ENCODE measurements at places on chromosomes 16 and 17.
A peak's percentile ranks its signal among the peaks of the same experiment; 100 is the strongest.

- no peak for ATAC-seq
Observed at GRCh38 chr16:88308441-88309173, 74.2 kb upstream of the ZNF469 start.

- ATAC-seq: peak; percentile 62
Observed at GRCh38 chr17:37791447-37792399, 46.9 kb upstream of the HNF1B start.

DNA sequence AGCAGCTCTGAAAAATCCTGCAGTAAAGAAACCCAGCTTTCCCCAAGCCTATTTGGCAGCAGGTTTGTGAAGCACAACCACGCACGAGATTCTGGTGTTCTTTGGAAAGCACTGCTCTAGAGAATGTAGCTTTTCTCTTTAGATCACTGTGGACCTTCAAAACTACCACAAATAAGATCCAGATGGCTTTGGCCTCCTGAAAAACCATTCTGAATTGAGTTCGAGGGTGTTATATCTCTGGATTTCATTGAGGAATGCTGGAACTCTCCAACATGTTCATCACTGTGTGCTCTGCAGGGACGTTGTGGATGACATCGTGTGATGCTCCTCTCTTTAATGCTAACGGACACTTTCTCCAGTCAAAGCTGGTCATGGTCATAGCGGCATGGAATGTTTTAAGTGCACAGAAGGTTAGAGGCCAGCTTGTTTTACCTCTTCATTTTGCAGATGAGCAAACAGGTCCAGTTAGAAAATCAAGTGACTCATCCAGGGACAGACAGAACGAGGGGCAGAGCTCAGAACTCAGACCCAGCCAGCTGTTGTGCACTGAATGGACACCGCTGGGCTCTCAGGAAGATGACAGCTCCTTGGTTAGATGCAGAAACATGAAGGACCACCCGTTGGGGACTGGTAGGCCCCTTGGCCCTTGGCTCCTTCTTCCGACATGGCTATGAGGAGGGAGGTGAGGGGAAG is 37.2 kb downstream of the CCDC42 start:
- ATAC-seq: no peak

GRCh38 chr16:12143447-12144172 is 167.1 kb downstream of the SNX29 start:
- ATAC-seq: no peak

DNA sequence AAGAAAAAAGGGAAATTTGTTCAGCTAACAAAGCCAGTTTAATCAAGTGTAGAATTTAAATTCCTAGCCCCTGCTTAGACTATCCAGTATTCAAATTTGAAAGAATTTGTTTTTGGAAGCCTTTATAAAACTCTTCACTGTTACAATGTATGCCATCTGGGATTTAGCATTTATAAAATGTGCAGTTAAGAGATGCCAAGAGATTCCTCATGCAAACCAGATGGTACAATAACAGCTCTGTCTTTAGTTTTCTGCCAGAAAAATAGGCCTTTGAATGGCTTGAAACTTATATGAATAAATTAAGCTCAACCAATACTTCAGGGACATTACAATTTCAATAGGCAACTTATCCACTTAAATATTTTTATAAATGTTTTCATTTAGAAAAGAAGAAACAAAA is 6.8 kb upstream of the ANKS4B start:
- no peak for ATAC-seq

DNA sequence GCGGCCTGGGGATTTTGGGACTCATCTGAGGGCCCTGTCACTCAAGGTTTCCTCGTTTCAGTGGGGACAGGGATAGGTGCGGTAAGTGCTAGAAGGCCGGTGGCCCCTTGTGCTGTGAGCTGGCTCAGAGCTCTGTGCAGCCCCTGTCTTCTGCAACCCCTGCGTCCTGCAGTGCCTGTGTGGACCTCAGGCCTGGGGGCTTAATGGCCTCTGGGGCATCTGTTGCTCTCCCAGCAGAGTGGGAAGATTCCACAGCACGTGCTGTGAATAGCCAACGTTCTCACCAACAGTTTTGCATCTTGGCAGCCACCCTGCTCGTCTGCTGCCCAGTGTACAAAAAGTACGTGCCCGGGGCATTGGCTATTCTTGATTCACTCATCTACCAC is 4.9 kb downstream of the FOXC2 start:
- no peak for ATAC-seq

DNA sequence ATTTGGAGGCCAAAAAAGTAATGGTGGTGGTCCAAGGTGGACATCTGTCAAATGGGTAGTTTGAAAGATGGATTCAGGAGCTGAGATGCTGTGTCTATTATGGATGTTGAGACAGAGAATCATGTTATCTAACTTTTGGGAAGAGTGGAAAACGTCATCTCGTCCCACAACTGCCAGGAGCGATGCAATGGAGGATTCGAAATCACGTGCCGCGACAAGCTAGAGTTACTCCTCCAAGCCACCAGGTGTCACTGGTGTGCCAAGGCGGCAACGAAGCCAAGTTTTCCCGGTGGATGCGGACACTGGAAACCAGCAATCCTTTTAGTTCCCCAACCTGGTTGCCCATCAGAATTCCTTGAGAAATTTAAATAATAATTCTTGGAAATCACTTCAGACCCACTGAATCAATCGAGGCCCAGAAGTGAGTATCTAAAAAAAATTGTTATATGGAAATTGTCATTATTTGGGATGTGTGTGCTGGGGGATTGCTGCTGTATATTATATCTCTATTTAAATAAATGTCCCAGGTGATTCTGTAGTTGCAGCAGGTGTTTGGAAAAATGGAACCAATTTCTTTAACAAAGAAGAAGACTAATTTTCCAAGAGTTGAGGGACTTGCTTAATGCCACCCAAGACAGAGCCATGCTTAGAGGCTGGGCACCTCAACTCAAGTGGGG is 206.1 kb downstream of the HAPSTR1 start:
- ATAC-seq: no peak

DNA sequence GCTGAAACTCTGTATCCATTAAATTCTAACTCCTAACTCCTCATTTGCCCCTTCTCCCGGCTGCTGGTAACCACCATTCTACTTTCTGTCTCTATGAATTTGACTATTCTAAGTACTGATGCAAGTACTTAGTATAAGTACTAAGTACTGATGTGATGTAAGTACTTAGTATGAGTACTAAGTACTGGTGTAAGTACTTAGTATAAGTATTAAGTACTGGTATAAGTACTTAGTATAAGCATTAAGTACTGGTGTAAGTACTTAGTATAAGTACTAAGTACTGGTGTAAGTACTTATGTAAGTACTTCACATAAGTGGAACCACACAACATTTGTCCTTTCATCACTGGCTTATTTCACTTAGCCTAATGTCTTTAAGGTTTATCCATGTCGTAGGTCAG is 32.3 kb upstream of the PRKCA start:
- ATAC-seq: no peak

GRCh38 chr17:47742319-47743181 is 9.5 kb downstream of the TBX21 start:
- ATAC-seq: peak; percentile 57

GRCh38 chr16:3356118-3356517 is 429 bp downstream of the OR2C1 start:
- ATAC-seq: no peak

GRCh38 chr17:35846055-35846809 is 22.5 kb downstream of the HEATR9 start:
- ATAC-seq: no peak

DNA sequence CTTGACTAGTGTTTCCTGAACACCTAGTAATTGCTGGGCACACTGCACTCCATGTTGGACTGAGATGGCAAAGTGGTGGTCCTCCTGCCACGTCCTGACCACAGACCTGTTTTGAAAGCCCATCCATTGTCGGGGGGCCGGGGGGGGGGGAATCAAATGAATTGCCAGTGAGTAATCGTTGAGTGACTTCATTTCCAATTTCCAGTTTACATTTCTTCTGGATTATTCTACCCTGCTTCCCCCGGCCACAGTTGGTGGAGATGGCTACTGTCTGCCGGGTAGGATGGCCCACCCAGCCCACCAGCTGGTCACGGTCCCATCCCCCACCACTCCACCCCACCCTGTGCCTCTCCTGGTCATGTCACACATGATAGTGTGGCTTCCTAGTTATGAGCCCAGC is 18.2 kb downstream of the RAI1 start:
- no peak for ATAC-seq

DNA sequence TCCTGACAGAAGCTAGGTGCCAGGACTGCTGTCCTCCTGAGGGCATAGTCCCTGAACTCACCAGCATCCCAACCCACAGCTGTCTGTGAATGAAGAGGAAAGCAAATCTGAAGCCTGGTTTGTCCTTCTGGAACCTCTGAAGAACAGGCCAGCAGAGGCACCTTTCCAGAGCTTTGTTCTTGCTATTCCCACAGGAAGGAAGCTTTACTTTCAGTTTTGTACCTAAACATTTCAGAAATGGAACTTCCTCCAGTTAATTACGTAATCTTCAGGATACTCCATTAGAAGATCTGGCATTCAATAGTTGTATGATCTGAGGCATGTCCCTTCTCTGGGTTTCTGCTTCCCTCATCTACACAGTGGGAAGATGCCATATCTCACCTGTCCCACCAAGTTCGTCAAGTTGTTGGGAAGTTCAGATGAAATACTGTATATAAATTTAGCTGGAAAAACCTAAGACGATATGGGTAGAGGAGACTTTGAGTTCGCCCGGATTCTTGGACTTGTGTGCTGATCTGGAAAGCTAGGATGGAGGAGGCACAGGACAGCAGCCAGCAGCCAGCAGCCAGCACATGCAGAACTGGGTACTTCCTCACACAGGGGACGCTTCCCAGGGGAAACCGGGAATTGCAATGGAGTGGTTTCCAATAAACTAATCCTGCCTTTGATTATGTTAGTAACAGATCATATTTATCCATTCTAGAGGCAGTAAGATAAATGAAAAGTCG is 22.4 kb downstream of the NXPH3 start:
- ATAC-seq: no peak

DNA sequence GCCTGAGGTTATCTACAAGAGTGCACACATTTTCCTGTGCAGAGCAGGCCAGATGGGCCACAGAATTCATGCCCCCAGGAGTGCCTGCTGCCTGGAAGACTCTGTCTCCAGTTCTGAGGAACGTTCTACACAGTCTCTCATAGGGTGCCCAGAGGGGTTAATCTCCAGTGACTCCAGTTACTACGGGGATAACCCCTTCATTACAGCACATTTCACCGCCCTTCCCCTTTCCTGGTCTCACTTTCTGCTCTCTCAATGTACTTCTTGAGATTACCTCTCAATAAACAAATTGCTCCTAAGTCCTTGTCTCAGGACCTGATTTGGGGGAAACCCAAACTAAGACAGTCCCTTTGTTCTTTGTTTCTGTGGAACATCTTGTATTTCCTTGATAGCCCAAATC is 5.7 kb downstream of the CD300H start:
- no peak for ATAC-seq

- no peak for ATAC-seq
Observed at GRCh38 chr17:77304746-77305473, 164.1 kb downstream of the SEC14L1 start.

- ATAC-seq: no peak
Observed at GRCh38 chr16:67146523-67147357, 4.1 kb downstream of the B3GNT9 start.

DNA sequence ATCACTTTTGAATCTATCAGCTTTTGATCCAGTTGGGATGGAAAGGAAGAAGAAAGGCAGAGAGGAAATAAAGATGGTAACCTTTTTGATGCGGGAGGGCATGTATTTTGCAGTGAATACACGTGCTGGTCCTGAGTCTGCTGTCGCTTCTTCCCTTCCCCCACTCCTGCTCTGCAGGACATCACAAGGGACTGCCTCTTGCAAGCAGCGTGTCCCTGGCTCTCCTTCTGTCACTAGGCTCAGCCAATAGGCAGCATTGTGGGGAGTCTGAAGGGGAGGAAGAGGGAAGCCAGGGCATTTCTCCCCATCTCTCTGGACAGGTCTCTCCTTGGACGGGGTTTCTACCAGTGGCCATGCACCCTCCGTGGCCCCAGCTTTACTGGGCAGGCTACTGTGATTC is 15.7 kb upstream of the WFDC1 start:
- peak; percentile 90 for ATAC-seq

DNA sequence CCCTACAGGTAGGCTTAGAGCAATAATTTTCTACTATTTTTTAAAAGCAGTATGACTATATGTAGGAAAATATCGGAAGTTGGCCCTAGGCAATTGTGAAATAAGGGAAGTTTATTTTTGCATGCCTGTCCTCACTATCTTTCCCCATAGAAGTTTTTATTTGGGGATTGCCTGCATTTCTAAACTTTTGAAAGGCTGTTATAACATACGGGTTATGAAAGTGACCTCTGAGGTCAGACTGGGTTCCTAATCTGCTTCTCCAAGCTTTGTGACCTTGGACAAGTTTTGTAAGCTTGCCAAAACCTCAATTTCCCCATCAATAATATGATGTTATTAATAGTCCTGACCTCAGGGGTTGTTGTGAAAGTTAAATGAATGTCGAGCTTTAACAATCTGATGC is 67.1 kb downstream of the ARHGAP44 start:
- ATAC-seq: no peak

DNA sequence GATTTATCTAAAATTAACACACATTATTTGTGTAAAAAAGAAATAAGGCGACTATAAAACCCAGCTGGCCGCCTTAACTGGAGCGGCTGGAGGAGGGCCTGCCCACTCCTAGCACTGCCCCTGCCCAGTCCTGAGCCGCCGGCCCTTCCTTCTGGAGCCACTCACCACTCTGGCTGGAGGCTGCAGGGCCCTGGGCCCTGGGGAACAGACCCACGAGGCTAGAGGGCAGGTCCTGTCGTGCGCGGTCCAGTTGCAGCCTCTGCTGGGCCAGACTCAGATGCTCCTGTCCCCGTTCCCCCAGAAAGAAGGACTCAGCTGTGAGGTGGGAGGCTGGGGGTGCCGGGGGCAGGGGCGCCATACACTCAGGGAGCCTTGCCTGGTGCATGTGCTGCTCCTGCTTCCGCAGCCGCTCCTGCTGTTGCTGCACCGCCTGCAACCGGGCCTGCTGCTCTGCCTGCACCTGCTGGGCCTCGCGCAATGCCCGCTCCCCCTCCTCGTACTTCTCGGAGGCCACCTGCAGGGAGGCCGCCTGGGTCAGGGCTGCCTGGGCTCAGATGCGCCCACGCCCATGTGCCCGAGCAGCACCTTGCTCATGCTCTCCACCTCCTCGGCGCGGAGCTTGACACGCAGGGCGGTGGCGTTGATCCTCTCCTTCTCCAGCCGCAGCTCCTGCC is 9.0 kb upstream of the MRPL38 start:
- ATAC-seq: no peak

DNA sequence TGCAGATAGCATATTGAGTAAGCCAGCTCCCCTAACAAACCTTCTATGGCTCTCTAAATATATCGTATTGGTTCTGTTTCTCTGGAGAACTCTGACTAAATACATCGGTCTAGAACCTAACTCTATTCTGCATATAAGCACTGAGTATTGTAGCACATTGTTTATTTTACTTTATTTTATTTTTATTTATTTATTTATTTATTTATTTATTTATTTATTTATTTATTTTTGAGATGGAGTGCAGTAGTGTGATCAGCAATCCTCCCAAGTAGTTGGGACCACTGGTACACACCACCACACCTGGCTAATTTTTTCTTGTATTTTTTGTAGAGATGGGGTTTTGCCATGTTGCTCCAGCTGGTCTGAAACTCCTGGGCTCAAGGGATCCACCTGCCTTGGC is 28.9 kb upstream of the HELZ start:
- no peak for ATAC-seq

GRCh38 chr16:2152695-2153506 is 2.7 kb upstream of the TRAF7 start:
- no peak for ATAC-seq
